ENCODE measurements at places on chromosomes 6 and 20.

GRCh38 chr6:167702241-167702827 lies 124.4 kb upstream of the AFDN start:
- no peak for DNase-seq

DNA sequence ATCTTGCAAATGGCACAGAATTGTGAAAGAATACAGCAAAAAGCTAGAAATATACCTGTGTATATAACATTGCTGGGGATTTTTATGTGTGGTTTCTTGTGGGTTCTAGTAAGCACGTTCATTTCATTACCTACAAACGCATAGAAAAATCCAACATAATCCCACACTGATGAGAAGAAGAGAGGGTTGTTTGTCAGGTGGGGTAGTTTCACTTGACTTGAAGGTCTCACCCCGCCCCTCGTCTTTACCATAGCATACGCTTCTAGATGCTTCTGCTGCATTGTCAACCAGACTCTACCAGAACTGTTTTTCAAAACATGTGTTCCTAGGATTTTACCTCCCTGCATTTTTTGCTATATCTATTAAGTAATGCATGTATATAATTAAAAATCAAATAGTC lies 284.1 kb upstream of the TAB2 start:
- DNase-seq: no peak

GRCh38 chr6:114200891-114201290 lies 141.9 kb downstream of the HS3ST5 start:
- no peak for DNase-seq

DNA sequence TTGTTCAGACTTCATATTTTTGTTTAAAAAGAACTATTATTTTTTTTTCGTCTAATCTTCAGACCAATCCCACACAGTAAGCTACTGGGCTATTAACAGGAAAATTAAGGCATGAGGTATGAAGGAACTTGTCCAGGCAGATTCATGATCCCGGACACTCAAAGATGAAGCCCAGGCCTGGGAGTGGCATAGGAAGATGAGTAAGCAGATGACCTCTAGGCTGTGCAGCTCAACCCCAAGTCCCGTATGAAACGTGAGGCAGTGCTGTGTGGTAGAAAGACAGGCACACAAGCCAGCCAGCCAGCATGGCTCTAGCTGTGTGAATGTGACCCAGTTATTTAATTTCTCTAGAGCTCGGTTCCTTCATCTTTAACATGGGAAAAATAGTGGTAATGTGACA lies 231.9 kb downstream of the CLIC5 start:
- no peak for DNase-seq

DNA sequence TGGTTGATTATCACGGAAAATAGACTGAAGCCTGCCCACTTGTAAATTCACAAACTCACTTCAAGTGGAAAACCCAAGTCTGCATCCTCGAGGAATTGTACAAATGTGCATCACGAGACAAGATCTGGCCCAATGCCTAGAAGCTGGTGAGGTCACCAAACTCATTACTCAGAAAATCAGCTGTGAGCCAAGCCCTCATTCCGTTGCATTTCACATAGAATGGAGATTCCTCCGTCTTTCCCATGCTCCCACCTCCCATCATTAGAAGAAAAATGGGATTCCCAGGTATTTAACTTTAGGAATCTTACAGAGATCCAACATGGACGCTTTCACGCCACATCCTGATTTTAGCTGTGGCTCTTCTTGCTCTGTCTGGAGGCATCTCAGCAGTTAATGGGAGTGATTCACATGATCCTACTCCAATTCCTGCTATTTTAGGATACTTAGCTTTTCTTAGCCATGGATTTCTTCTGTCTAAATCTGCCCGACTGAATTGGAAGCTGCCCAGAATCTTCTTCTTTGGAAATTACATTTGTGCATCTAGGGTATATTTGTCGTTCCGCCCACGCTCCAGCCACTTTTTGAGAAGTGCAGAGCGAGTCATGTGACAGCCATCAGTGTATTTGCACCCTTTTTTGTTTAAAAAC lies 68.7 kb upstream of the STMND1 start:
- peak; percentile 73 for DNase-seq

GRCh38 chr20:62888406-62888805 lies 26.8 kb upstream of the TCFL5 start:
- DNase-seq: no peak

GRCh38 chr6:72061286-72061685 lies 174.9 kb downstream of the RIMS1 start:
- DNase-seq: no peak

GRCh38 chr6:114181664-114182063 lies 161.2 kb downstream of the HS3ST5 start:
- DNase-seq: no peak

- DNase-seq: no peak
These were observed 90.0 kb downstream of the SNAP25 start for GRCh38 chr20:10308652-10309051.

DNA sequence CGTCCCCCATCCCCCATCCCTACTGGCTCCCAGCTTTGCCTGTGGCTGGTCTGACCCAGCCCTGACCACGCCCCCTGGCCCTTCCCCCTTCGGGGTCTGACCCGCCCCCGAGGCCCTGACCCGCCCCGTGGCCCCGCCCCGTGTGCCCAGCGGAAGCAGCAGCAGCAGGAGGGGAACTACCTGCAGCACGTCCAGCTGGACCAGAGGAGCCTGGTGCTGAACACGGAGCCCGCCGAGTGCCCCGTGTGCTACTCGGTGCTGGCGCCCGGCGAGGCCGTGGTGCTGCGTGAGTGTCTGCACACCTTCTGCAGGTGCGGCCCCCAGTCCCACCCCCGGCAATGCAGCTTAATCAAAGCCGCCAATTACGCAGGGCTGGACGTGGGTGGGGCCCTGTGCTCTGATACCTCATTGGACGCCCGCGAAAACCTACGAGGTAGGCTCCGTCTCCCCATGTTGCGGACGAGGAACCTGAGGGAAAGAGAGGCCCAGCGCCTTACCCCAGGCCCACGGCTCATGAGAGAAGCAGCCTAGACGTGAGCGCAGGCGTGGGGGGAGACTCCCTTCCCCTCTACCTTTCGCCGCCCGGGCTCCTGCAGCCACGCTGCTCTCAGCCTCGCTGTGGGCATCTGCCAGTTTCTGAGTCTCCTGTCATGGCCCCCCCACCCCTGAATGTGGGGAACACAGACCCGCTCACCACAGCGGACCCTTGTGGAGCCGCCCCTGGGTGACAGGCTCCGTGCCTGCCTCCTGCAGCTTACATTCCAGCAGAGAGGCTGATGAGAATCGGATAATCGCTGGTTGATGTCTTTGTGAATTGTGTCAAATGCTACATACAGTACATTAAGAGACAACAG lies 12.8 kb downstream of the RBCK1 start:
- DNase-seq: no peak

- DNase-seq: no peak
These were observed 53.9 kb upstream of the SIM1 start for GRCh38 chr6:100518588-100518987.

- DNase-seq: no peak
These were observed 6.6 kb downstream of the NCOA3 start for GRCh38 chr20:47508278-47508677.

GRCh38 chr6:19851241-19852089 lies 14.3 kb downstream of the ID4 start:
- DNase-seq: peak; percentile 79

DNA sequence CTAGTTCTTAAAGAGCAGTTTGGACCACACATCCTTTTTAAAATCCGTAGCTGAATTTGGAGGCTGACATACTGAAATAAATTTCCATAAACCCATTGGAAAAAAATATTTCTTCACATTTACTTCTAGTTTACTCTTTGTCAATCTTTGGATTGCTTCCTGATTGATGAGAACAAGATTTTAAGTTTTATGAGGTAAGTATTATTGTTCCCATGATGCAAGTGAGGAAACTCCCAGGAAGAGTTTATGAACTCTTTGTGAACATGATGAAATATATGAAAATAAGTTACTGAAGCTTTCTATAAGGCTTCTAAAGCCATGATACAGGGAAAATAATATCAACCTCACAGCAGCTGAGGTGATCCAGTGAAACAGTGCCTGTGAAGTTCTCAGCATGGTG lies 320.0 kb downstream of the GJA1 start:
- no peak for DNase-seq

GRCh38 chr6:55277646-55278045 lies 49.6 kb upstream of the GFRAL start:
- DNase-seq: no peak

GRCh38 chr6:144546807-144547206 lies 261.7 kb downstream of the UTRN start:
- no peak for DNase-seq

DNA sequence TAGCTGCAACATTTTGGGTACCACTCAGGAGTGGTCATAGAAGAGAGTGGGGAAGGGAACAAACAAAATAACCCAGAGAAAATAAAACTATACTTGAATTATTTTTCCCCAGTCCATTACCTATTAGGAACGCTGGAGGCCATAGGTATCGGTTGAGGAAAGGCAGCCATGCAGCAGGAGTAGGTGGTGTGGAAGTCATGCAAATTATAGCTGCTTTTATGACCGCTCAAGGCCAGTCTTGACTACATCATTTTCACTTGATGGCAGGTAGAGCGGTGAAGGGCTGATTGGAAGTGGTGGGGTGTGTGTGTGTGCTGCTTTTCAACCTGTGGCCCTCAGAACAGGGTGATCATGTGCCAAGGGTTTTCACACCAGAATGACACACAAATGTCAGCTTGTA lies 36.5 kb upstream of the KIF13A start:
- no peak for DNase-seq

- DNase-seq: no peak
These were observed 77.6 kb upstream of the NEDD9 start for GRCh38 chr6:11309947-11310665.

DNA sequence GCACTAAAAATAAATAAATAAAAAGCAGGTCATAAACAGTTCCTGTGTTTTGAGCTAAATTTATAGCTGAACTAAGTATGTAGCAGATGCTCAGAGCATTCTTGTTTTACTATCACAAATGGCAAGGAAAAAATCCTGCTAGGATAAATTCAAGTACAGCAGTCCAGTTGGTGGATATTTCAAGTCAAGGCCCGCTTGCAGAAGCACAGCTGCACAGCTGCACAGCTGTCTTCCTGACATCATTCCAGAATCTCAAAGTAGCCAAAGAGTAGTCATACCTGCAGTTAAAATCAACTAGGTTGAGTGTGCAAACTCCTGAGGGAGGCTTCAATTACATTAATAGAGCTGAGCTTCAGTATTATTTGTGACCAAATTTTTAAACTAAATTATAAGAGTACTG lies 297.7 kb upstream of the MANEA start:
- DNase-seq: no peak

DNA sequence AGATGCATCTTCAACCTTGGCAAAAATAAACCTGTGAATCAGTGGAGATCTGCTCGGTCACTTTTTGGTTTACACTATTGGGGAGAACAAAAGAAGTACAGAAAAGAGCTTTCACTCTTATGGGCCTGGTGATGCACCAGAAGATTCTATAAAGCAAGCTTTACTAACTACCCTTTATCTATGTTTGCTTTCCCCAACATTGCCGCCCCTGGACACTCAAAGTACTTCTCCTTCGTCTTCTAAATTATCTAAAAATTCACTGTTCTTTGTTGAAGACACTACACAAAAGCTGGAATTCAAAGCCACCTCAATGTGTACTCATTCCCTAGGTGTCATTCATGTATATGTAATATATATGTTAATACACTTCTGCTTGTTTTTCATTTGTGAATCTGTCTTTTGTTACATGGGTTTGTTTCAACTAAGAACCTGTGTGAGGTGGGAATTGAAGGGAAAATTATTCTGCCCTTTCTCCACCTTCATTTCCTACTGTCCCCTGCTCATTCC lies 97.9 kb upstream of the BTN3A2 start:
- no peak for DNase-seq

- DNase-seq: peak; percentile 85
These were observed 6.8 kb upstream of the MICA start for GRCh38 chr6:31396422-31397152.

DNA sequence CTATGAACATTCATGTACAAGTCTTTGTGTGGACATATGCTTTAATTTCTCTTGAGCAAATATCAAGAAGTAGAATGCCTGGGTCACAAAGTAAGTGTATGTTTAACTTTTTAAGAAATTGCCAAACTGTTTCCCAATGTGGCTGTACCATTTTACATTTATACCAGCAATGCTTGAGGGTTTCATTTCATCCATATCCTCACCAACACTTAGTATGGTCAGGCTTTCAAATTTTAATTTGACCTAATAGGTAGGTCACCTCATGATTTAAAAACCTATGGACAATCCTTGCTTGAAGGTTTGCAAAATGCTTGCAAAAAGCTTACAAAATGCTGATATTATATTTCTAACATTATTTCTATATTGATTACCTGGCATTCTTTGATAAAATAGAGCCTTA lies 19.5 kb upstream of the SRSF3 start:
- no peak for DNase-seq

GRCh38 chr6:26613201-26613600 lies 16.4 kb downstream of the ABT1 start:
- no peak for DNase-seq

GRCh38 chr6:94501516-94501915 lies 1075.8 kb upstream of the MANEA start:
- no peak for DNase-seq

DNA sequence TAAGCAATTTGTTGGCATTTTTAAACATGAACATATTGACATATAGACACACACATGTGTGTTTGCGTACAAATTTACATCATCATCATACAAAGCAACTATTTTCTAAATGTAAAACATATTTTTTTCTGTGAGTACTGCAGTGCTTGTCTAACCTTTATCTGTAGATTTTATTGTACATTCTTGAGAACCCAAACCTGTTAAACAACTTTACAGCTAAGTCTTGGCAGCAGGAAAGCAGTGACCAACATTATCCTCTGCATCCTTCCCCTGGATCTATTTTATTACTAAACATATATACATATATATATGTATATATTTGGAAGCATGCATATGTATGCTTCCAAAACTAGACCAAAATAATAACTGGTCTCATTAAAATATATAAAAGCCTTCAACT lies 10.4 kb upstream of the PLCB1 start:
- DNase-seq: no peak

DNA sequence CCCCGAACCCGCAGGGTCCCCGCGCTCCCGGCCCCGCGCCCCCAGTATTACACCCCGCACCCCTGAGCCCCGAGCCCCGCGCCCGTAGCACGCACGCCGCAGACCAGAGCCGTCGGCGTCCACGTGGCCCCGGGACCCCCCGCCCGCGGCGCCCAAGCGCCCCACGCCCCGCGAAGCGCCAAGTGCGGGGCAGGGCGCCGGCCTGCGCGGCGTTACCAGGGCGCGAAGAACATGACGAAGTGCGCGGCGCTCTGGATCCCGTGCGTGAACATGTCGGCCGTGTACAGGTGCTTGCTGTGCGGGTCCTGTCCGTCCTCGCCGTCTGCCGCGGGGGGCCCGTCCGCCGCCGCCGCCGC lies 312 bp downstream of the TXNDC5 start:
- DNase-seq: no peak
